ENCODE measurements at places on chromosomes 3 and 15.
A peak's percentile ranks its signal among the peaks of the same experiment; 100 is the strongest.

DNA sequence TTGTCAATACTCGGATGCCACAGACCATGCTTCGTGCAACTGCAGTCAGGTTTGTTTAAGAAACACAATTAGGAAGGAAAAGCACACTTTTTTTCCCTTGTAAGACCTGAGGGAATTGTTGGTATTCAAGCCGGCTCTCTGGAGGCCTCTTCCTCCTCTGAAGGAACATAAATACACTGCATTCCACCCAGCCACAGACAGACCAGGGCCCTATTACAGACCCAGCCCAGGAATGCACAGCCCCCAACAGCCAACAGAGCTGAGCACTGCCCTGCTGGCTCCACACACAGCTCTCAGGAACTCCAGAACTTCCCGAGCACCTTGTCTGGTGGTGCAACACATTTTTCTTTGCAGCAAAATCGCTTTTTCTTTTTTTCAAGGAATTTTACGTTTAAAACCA, 488.7 kb upstream of the PROK2 start:
- no peak for DNase-seq

DNA sequence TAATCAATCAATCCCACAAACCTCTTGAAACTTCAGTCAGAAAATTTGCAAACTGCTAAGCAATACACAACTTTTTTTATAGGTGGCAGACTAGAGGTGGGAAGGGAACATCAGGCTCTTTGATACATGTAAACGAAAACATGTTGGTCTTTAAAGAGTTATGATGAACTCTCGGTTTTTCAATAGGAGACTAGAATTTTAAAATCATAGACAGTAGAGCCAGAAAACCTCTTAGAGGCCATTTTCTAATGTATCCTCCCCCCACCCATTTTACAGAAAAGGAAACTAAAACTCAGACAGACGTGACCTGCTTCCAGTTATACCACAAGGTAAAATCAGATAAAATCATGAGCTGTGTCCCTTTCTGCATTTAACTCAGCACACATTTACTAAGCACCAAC, 179.1 kb upstream of the LPP start:
- DNase-seq: no peak

GRCh38 chr15:39946862-39947261, 12.9 kb downstream of the EIF2AK4 start:
- DNase-seq: no peak

DNA sequence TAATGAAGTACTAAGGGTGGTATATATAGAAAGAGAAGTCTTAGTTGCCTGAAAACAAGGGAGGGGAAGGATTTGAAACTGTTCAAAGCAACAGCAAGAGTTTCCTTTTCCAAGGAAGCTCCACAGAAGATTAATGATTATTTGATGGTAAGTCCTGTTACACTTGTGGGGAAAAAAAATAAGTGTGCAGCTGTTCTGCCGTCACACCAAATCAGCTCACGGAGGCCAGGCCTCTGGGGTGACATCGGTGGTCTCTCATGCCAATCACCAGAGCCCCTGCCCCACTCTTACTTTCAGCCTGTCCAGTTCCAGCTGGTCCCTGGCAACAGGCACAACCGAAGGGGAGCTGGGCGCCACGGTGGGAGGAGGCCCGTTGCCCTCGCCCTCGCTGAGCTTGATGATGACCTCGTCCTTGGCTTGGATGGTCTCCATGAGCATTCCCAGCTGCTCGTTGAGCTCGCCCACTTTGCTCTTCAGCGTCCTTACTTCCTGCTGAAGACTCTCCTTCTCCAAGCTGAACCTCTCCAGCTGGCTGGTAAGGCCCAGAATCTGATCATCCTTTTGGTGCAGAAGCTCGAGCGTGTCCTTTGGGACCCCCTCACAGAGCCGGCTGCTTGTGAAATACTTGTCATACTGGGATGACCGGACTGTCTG, 53.5 kb downstream of the TBC1D2B start:
- DNase-seq: no peak

DNA sequence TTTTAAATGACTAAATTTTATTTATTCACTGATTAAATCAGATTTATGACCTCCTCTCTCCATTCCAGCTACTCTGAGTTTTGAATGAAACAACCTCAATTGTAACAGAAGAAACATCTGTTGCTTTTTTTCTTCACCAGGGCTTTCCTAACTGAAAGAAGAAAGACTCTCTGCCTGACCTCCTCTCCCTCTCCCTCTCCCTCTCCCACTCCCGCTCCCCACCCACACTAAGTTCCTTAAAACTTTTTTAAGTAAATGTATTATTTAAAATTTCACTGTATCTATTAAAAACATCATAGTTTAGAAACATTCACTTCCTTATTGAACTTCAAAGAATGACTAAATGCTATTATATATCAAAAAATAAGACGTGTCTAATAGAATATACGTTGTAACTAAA, 122.0 kb downstream of the TFDP2 start:
- no peak for DNase-seq

- peak; percentile 99 for DNase-seq
Observed at GRCh38 chr3:172129850-172130716, 90.7 kb downstream of the FNDC3B start.

DNA sequence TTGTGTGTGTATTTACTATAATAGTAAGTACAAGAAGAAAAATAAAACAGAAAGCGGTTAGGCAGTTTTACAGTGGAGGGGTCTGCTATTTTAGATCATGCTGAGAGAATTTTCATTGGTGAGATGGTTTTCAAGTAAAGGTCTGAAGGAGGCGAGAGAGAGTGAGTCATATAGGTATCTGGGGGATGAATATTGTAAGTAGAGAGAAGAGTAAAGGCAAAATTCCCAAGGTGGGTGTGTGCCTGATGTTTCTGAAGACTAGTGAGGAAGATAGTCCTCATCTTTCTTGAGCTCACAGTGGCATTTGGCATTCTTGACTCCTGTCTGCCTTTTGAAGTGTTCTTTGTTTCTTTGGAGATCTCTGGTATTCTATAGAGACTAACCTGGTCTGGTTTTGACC, 38.6 kb downstream of the CRYBG3 start:
- no peak for DNase-seq

- no peak for DNase-seq
Observed at GRCh38 chr3:114417675-114418074, 123.8 kb downstream of the TIGIT start.

DNA sequence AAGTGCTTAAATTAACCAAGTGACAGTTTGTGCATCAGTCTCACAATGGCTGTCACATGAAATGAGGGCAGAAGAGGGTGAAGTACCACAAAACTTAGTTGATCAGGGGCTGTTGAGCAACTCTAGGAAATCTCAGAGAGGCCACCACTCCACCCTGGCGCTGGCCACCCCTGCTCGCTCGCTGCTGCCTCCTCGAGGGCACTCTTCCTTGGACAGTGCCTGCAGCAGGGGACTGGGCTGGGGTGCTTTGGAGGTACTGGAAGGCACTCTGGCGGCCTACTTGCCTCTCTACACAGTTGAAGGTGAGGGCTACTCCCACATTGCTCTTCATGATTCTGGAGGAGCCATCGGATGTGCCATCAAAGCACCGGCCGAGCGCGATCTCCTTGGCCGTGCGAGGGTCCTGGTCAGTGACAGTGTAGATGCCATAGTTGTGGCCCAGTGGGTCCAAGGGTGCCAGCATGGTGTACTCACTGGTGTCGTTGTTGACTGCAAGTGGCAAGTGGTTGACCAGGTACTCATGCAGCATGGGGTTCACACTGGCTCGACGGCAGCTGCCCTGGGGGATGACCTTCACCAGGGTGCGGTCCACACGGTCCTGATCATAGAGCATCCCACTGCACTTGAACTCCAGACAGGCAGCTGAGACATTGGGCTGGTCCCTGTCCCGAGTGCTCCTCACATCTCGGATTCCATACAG, 11.6 kb upstream of the CLPX start:
- DNase-seq: no peak

- DNase-seq: peak; percentile 95
Observed at GRCh38 chr15:63135804-63136203, 14.1 kb downstream of the LACTB start.

GRCh38 chr15:99712415-99712814, 20.8 kb downstream of the LYSMD4 start:
- no peak for DNase-seq

GRCh38 chr3:122912772-122913538, 114.6 kb downstream of the SEMA5B start:
- no peak for DNase-seq

DNA sequence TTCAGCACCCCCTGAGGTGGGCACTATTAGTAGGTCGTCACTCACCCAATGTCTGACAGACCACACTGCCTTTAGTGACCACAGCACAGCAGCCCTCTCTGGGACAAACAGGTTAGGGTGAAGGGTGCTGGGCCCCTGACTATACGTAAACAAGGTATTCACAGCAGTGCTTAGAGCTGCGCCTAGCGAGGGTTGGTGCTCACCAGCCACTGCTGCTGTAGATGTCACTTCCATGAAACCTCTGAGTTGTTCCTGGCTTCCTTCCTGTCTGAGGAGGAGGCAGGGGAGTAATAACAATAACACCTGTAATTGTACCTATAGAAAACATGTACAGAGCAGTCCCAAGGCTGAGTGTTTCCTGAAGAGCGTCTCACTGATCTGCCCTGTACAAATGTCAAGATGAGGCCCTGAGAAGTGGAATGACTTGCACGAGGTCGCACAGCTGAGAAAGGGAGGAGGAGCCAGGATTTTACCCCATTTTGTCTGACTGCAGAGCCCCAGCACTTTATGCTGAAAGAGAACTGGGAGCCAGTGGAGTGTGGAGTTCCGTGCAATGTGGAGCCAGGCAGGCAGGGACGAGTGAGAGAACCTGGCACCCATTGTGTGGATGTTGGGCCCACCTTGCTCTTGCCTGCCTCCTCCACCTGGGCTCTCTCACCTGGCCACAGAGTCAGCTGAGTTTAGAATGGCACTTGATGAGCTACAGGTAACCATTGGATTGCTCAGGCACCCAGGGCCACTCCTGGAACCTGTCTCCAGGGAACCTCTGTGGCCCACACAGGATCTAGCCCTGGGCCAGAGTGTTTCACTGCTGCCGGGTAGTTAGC, 93.8 kb downstream of the DNAJB8 start:
- DNase-seq: no peak

- DNase-seq: no peak
Observed at GRCh38 chr3:153600896-153601295, 438.9 kb downstream of the RAP2B start.

- DNase-seq: no peak
Observed at GRCh38 chr15:85910834-85911233, 116.1 kb upstream of the KLHL25 start.

DNA sequence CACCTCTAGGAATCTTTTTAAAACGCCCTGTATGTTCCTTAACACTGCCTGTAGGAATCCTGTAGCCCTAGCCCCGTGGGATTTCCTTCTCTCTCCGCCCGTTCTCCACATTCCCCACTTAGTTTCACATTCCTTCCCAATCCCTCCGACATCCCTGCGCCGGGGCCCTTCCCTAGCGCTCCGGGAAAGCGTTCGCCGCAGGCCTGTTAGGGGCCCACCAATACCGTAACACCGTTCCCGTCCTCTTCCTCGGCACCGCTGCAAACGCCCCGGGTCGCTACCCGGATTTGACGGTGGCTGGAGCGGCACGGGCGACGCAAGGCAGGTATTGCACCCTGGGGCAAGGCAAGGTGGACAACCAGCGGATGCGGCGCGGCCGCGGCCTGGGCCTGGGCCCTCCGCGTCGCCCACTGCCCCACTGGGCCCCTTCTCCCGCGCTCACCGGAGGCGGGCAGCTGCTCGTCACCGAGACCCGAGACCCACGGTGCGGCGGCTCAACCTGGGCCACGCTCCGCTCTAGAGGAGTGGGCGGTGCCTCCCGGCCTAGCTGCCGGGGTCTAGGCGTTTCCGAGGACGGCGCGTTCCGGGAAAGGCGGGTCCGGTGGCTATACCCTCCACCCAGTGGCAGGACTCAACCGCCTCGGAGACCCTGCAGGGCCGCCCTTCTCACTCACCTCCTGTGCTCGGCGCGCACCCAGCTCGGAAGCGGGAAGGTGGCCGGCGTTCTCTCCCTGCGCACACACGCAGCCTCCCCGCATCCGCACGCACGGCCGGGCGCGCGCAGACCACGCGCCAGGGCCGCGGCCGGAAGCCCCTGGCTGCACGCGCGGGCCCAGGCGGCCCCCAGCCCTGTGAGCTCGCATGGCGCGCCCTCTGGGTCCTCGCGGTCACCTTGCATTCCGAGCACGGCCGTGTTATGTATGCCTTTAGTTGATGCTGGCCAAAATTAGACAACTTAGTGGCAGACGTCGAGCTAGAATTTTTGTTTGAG, at the start of gene B3GALNT1:
TSS of gene B3GALNT1 (minus strand) at position 789 of the 991 bp plus-strand sequence. CDS start 18,595 bp downstream, outside the sequence.
- peak; percentile 15 for DNase-seq

DNA sequence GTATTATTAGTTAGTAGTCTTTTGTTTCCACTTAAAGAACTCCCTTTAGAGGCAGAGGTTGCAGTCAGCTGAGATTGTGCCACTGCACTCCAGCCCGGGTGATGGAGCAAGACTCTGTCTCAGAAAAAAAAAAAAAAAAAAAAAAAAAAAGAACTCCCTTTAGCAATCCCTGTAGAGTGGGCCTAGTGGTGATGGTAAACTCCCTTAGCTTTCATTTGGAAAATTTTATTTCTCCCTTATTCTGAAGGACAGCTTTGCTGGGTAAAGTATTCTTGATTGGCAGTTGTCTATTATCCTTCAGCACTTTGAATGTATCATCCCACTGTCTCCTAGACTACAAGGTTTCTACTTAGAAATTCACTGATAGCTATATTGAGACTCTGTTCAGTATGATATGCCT, 46.0 kb downstream of the RPL39L start:
- peak; percentile 12 for DNase-seq

- DNase-seq: peak; percentile 86
Observed at GRCh38 chr3:122004991-122005565, 17.0 kb downstream of the ILDR1 start.

- DNase-seq: no peak
Observed at GRCh38 chr3:139491027-139491700, 14.8 kb upstream of the RBP2 start.

DNA sequence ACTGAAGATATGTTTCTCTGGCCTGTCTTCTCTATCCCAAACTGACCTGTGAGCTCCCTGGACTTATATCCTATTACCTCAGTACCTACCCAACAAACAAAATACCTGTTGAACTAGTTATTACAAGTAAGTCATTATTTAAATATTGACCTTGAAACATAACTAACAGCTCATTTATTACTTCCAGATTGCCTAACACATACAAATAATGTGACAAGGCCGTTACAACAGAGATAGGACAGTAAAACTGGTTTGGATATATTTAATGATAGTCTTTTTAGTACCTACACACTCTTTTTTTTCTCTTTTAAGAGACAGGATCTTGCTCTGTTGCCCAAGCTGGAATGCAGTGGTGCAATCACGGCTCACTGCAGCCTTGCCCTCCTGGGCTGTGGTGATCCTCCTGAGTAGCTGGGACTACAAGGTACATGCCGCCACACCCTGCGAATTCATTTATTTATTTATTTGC, 145.0 kb downstream of the ADAM10 start:
- DNase-seq: no peak

DNA sequence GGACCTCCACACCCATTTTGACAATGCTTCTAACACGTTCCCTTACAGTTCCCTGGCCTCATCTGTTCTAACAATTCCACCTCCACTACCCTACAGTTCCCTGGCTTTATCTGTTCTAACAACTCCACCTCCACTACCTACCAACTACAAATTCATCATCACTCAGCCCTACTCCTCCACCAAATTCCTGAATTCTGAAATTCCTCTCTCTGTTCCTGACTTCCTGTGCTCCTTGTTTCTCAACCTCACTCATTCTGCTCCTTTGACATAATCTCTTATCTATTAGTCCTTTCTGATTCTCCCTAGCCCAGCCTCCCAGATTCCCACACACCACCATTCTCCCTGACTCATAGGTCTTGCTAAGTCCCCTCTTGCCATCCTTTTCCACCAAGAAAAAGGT, 22.5 kb downstream of the UPK1B start:
- no peak for DNase-seq

Measured in CD14-positive monocyte (primary cell).